ENCODE measurements at places on chromosomes 5 and 9. TPM values are rescaled to one million over a fixed set of nuclear protein-coding genes. Genes with fewer than 3 reads are reported as not detected.

OTP gene
- polyA plus RNA-seq: not detected

RECK gene
- 13.7 TPM for polyA plus RNA-seq

DNLZ gene
- 24.3 TPM for polyA plus RNA-seq

MARCOL gene
- not detected for polyA plus RNA-seq

TNC gene
- polyA plus RNA-seq: 24.6 TPM

AP3S1 gene
- polyA plus RNA-seq: 148 TPM
